Stimulated activated CD8-positive, alpha-beta memory T cell treated with anti-CD3 and anti-CD28 coated beads, Interleukin-4, amount 100 ng/mL, for 1 hour (primary cell): ENCODE measurements at places on chromosomes 7 and 10.

DNA sequence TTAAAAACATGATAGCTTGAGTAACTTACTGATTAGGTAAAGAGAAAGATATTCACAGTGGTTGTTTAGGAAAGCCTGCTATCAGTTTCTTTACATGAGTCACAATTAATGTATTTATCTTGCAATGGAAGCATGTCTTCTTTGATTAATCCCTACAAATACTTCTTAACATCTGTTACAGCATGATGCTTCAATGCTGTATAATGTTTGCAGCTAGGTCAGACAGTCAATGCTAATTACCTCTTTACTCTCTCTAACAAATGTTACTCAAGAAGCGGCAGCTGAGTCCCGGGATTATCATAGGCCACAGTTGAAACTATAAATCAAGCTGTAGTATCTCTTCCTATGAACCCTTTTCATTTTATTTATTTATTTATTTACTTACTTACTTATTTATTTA is 33.2 kb downstream of the ACBD5 start:
- no peak for DNase-seq

GRCh38 chr10:70917226-70917625 is 28.9 kb upstream of the PCBD1 start:
- no peak for DNase-seq

DNA sequence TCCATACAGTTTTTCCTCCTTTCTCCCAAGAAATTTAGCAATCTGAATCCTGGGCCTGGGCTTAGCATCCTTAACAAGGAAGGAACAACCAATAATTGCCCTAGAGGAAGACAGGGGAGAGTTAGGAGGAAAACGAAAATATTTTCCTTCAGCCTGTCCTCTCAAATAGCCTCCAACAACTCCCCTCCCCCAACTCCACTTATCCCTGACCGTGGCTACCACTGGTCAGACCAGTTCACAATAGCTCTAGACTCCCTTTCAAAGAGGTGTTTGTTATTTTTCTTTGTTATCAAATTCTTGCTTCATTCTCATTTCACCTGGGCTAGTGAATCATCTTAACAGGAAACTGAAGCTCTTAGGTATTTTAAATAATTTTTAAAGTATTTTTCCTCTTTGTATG is 114.1 kb downstream of the CPED1 start:
- DNase-seq = no peak

- no peak for DNase-seq
Observed at GRCh38 chr10:51651063-51651462, 48.3 kb downstream of the CSTF2T start.

DNA sequence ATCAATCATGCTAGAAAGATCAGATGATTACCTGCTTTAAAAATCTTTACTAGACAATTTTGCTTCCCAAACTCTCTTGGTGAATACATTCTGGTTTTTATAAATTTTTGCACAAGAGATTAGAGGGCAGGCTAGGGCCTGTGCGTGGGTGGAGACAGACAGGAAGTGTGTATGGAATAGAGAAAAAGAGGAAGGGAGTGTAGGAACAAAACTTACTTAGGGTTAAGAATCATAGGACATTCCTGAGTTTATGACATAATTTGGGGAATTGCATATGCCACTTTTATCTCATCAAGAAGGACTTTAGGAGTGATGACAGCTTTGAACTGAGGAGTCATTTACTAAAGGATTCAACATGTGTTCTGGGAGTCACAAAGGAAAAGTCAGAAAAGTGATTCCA is 31.3 kb downstream of the LAMB1 start:
- DNase-seq = no peak

GRCh38 chr7:10266976-10267375 is 706.7 kb upstream of the PHF14 start:
- DNase-seq = no peak

- DNase-seq = no peak
Observed at GRCh38 chr10:107425931-107426553, 261.5 kb upstream of the SORCS1 start.

DNA sequence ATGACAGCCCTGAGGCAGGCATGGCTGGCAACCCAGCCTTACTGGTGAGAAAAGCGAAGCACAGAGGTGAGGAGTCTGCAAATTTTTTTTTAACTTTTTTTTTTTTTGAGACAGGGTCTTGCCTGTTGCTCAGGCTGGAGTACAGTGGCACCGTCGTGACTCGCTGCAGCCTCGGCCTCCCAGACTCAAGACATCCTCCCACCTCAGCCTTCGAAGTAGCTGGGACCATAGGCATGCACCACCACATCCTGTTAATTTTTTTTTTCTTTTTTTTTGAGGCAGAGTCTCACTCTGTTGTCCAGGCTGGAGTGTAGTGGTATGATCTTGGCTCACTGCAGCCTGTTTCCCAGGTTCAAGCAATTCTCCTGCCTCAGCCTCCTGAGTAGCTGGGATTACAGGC is 35.1 kb upstream of the DLG5 start:
- no peak for DNase-seq

DNA sequence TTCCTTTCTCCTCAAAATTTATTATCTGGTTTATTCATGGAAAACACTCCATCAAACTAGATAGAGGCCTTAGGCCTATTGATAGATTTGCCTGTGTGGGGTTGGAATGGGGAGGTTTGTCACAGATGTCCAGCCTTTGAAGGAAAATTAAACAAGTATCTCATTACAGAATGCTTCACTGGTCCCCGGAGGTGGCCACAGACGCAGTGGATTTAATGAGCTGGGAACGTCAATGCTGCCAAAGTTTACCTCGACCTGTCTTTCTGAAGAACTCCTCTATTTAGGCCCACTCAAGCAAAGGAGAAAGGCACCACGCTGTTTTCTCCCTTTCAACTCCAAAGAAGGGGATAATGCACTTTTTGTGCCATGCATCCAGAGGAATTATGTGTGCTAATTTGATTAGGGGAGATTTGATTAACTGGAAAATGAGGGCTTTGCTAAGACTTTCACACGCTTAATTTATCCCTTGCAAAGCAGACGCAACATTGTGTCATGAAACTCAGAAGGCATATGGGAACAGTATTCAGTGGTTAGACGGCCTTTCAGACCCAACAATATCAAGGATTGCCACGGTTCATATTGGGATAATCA is 558.8 kb upstream of the GALNT17 start:
- no peak for DNase-seq

DNA sequence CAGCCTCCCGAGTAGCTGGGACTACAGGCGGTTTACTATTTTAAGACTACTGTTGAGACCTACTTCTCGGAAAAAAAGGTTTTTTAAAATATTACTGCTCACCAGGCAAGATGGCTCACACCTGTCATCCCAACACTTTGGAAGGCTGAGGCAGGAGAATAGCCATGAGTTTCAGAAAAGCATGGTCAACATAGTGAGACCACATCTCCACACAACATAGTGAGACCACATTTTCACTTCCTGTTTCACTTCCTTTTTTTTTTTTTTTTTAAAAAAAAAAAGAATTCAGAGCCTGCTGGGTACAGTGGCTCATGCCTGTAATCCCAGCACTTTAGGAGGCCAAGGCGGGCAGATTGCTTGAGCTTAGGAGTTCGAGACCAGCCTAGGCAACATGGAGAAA is 46.5 kb downstream of the SVOPL start:
- DNase-seq = no peak

- no peak for DNase-seq
Observed at GRCh38 chr10:57973451-57973850, 294.2 kb downstream of the IPMK start.

- no peak for DNase-seq
Observed at GRCh38 chr7:129607471-129608120, 3.9 kb upstream of the NRF1 start.

DNA sequence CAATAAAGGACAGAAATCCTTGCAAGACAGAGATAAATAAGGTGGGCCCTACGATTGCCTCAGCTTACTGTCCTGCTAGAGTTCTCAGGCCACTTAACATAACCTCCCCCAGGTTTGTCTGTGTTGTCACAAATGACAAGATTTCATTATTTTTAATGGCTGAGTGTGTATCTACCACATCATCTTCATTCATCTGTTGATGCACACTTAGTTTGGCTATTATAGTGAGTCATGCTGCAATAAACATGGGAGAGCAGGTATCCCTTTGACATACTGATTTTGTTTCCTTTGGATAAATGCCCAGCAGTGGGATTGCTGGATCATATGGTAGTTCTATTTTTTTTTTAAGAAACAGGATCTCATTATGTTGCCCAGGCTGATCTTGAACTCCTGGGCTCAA is 60.6 kb downstream of the PRTFDC1 start:
- no peak for DNase-seq

- DNase-seq = no peak
Observed at GRCh38 chr7:80145780-80146422, 11.3 kb downstream of the GNAI1 start.

DNA sequence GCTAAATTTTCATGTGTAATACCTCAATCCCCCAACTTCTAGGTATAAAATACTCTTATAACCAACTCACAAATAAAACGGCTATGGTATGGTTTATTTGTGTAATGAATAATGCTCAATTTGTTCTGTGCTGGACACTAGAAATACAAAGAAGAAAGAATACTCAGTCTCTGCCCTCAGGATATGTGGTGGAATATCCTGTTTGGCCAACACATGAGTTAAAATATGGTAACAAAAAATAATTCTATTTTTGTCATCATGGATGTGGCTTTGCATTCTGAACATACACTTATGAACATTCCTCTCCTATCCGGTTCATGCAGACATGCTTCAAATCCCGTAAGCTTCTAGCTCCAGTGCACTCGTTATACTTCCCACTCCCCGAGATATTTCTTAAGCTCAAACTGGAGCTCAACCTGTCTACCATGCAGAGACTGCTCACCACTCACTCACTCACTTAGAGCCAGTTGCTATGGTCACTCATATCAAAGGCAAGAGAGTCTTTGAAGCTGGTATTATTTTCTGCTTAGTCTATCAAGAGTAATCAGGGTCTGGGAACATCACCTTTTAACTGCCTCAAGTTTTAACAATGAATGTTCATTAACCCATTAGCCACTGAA is 53.8 kb upstream of the SLC16A12 start:
- DNase-seq = no peak

GRCh38 chr7:120405652-120406051 is 132.7 kb downstream of the KCND2 start:
- DNase-seq = no peak

GRCh38 chr7:48427671-48428070 is 256.4 kb downstream of the ABCA13 start:
- no peak for DNase-seq
